Suppressor macrophage treated with lipopolysaccharide for 1 hour (primary cell): ENCODE measurements at places on chromosomes 4 and X.

- no peak for DNase-seq
Observed at GRCh38 chr4:102778720-102779119, 18.0 kb upstream of the MANBA start.

DNA sequence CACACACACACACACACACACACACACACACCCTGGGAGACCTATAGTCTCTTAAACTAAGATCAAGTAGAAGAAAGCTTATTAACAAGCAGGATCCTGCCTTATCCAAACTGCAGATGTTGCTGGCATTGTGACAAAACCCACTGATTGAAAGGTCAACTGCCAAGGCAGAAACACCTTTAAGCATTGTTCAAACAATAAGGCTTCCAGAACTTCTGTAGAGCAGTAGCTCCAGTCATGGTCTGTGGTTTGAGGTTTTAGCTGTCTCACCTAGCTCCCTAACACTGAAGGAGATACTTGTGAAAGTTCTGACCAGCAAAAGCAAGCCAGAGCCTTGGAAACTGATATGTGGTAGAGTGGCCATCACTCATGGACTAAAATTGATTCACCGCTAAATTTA lies 59.8 kb downstream of the PTCHD1 start:
- DNase-seq = no peak

DNA sequence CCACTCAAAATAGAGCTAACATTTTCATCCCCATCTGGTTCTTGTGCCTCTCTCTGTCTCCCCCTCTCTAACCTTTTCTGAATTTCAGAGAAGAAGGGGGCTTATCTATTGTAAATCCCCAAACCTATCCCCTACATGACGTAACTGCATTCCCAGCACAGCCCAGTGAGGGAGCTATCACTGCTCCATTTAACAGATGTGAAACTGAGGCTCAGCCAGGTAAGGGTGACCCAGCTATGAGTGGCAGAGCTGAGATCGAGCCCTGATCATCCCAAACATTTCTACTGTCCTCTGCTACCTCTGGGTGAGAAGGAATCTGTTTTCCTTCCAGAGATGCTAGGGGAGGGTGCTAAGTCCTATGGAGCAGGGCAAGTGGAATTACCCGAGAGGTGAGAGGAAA lies 107.5 kb downstream of the SLC2A9 start:
- no peak for DNase-seq

DNA sequence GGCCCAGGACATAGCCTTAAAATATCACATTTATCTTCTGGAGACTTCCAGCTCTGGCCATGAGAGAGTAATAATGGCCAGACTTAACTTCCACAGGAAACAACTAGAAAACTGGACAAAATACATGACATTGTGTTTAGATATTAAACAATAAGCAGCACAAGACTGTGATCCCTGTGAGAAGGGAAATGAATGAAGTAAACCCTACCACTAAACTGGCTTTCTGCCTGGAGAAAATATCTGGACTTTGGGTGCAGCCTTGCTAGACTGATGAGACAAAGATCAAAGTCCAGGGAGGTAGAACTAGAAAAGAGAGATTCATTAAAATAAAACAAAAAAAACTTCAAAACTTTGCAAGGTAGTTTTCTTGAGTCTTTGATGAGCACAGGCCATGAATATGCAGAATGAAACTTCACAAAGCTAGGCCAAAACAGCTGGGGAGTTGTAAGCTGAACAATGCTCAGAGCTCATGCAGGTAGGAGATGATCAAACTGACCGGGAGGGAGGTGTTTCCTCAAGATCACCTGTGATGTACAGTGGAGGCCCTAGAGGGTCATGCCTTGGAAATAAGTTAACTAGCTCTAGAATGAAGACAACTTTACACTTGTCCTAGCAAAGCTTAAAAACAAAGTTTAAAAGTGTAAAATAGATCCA lies 147.0 kb upstream of the SH3RF1 start:
- DNase-seq = no peak

GRCh38 chr4:152998861-152999260 lies 62.7 kb downstream of the FHDC1 start:
- DNase-seq = no peak

DNA sequence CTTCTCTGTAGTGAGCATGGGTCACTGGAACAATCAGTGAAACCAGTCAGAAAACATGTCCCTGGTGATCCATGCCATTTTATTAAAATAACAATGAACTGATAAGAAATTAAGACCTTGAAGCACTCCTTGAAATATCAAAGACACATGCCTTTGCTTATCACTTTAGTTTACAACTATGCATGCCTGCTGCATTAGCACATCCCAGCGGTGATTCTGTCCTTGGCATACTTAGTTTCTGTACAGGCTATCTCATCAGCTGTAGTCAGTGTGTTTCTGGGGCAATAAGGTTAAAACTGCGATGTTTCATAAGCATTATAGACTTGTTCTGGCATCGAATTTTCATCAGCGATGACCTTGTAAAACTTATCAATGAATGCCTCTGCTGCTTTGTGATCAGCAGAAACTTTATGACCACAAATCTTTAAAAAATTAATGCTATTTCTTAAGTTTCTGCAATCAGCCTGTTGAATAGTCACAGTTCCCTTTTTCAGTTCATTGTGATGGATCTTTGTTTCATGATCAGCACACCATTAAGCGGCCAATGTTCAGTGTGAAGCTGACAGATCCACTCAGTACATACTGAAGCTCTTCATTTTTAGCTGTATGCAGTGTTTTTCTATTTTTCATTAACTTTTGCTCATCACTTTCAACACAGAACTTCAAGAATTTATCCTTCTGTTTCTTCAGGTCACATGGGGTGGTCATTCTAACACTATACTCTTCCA lies 150.5 kb downstream of the RNF150 start:
- DNase-seq = no peak
